Small intestine (tissue), 16 donors: ENCODE measurements at places on chromosomes 13 and 19. TPM values are rescaled to one million over a fixed set of nuclear protein-coding genes. Genes with fewer than 3 reads are reported as not detected.

The ZNF793 gene
- 0.22 TPM for polyA plus RNA-seq

The ZNF536 gene
- not detected for polyA plus RNA-seq

The CCDC106 gene
- polyA plus RNA-seq, result 6.5 TPM

The ZNF808 gene
- 1.1 TPM for polyA plus RNA-seq

The PSG2 gene
- polyA plus RNA-seq, result not detected

The SLITRK6 gene
- polyA plus RNA-seq, result 0.64 TPM
